MG63 (cell line): ENCODE measurements at places on chromosomes 6 and 20. TPM values are rescaled to one million over a fixed set of nuclear protein-coding genes. Genes with fewer than 3 reads are reported as not detected.

NMBR gene
- total RNA-seq: not detected in 2 replicates

DNA sequence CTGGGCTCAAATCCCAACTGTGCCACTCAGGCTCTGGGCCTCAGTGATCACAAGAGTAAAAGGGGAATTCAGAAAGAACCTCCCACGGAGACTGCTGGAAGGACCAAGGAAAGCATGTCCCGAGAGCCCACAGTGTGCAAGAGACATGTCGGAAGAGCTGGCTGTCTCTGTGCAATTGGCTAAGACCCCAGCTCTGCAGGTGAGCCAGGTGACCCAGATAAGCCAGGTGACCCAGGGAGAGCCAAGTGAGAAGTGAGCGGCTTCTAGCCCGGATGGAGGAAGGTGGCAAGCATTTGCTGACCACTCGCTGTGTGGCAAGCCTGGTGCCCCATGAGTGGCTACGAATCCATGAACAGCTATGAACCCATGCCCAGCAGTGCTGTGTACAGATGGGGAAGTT lies 59.1 kb downstream of the RIPOR3 start:
- no peak for DNase-seq

DNA sequence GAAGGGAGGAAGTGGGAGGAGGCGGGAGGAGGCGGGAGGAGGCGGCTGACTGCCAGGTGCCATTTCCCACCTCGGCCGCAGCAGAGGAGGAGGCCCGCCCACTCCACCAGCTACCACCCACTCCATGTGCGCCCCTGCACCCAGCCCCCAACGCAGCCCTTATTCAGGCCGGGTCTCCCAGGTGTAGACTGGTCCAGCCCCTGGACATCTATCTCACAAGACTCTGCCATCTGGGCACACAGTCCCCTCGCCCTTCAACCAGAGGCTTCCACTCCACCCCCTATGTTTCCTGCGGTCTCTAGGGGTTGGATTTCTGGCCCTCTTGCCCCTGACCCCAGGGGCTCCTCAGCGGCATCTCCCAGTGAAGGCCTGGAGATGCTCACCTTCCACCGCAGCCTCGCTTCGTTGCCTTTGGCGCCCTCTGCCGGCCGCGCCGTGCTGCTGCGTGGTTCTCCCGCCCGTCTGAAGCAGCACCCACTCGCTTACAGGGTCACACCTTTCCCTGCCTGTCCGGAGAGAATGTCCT lies 32.6 kb upstream of the FAM83D start:
- DNase-seq: peak; percentile 57

GRCh38 chr6:3046295-3046694 lies 22.0 kb upstream of the RIPK1 start:
- DNase-seq: no peak

PSORS1C2 gene
- not detected in 2 replicates for total RNA-seq

DNA sequence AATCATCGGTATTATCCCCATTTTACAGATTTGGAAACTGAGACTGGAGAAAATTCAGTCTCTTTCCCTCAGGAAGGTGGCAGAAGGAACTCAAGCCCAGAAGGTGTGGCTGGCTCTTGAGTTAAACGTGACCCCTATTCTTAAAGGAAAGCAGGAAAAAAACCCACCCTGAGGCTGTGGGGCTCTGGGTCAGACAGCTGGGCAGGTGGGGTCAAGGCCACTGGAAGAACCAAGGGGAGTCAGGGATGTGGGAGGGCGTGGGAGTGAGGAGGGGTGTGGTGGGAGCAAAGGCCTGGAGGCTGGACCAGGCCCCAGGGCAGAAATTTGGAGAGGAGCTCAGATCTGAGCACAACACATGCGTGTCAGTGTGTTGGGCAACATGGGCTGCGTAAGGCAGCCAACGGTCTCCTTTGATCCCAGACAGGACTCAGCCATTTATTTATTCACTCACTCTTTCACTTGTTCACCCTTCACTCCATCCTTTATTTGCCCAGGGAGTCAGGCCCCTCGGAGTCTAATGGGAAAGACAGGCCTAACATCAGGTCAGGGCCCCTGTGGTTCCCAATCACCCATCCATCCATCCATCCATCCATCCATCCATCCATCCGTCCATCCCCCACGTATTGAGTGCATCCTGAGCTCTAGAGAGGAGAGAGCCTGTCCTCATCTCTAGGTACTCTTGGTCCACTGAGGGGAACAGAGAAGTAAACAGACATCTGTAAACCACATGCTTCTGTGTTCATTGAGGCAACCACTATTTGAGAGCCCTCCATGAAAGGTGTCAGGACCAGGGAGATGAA lies 165.0 kb downstream of the VEGFA start:
- DNase-seq: no peak

GRCh38 chr20:51815383-51816076 lies 13.2 kb upstream of the SALL4 start:
- DNase-seq: no peak

ASIP gene
- total RNA-seq: not detected in 2 replicates

- DNase-seq: no peak
Measured at GRCh38 chr6:53294095-53294494, 54.7 kb downstream of the ELOVL5 start.

DNA sequence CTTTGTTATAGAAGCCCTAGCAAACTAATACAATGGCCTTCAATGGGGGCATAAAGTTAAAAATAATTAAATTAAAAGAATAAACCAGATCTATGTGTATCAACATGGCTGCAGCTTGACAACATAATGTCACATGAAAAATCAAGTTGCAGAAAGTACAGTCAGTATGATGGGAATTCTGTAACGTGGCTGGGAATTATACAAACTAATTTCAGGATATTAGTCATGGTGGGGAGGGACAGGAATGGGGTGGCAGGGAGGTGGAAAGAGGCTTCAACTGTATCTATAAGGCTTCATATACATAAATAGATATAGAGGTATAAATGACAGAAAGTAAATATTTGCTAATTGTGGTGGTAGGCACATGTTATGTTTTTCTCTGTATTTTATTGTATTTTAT lies 107.1 kb downstream of the UNC5CL start:
- DNase-seq: no peak

DNA sequence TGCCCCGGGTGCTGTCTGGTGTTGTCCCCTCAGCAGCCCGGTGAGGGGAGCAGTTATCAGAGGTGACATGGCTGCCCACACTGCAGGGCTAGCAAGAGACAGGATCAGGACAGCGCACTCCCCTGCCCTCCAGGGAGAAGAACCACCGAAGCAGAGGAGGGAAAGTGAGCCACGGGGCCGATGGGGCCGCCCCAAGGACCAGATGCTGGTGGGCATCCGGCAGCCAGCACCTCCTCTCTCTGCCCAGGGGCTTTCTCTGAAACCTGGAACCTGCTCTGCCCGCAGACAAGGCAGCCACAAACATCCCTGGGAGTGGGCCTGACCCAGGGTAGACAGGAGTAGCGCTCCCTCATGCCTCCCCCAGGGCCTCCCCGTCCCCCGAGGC lies 163.0 kb upstream of the CST7 start:
- no peak for DNase-seq

DNA sequence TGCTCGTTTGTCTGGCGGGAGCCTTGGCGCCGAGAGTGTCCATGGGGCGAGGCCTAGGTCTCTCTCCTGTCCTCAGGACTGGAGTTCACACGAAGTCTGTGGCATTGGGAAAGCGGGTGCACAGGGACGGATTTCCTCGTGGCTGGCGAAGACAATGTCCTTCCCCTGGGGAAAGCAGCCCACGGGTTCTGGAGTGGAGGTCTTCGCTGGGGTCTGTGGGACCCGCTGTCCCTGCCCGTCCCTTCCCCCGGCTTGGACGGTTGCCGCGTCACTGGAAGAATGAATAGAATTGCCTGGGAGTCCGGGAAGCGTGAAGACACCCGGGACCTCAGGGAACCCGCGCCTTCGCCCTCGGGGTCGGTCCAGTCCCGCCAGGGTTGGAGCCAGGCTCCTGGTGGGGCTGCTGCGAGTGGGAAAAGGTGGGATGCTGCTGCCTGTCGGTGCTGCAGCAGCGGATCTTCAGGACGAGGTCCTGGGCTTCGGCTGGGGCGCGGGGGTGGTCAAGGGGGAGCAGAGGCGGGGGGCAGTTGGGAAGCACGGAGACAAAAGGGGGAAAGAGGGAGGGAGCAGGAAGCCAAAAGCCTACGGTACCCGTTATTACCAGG lies 441.8 kb upstream of the DEFB115 start:
- no peak for DNase-seq

OR2H2 gene
- total RNA-seq: not detected in 2 replicates

SNAP25 gene
- not detected in 2 replicates for total RNA-seq

- DNase-seq: peak; percentile 63
Measured at GRCh38 chr6:26224940-26225847, 138.0 kb downstream of the HFE start.

SAMD3 gene
- total RNA-seq: not detected in 2 replicates

DNA sequence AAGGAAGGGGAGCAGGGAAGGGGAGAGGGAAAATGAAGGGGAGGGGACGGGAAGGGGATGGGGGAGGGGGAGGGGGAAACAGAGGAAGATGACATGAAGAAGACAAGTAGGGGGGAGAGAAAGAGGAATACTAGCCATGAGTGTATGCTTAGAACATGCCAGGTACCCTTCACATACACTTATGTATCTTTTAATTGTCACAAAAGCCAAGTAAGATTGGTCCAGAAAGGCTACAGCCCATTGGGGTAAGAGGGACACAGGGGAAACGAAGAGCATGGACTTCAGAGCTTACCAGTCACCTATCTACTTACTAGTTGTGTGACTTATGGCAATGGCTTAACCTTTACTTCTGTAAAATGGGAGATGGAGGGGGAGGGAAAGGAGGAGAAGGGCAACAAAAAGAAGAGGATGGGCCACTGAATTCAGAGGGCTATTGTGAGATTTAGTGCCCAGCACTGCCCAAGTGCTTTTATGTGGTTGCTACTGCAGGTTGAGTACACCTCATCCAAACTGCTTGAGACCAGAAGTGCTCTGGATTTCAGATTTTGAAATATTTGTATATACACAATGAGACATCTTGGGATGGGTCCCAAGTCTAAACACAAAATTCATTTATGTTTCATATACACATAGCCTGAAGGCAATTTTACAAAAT lies 90.3 kb downstream of the ARHGAP18 start:
- no peak for DNase-seq

DNA sequence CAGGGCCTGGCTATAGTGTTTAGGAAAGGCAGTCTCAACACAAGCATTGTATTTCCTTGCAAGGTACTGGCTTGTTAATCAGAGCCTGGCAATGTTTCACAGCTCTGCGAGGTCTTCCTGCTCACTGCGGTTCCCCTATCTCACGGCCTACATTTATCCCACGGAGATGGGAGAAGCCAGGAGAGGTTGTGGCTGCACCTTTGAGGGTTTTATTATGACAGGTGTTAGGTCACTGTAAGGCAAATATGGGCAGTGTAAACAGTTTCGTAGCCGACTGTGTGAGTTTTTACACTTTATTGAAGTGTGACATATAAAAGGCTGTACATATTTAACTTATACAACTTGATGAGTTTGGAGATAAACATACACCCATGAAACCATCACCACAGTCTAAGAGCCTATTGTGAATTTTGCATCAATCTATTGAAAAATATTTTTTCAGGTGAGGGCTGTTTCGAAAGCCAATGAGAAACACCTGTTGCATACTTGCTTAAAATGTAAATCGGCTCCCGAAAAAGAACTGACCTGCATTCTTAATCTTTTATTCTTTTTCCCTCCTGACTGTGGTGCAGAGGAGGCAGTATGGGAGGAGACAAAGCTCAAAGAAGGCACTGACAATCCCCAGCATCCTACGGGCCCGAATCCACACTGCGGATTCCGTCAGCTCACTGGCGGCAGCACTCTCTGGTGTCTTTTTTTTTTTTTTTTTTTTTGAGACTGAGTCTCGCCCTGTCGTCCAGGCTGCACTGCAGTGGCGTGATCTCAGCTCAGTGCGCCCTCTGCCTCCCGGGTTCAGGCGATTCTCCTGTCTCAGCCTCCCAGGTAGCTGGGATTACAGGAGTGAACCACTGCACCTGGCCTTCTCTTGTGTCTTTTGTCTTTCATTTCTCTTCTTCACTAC lies 7.5 kb upstream of the RBM38 start:
- no peak for DNase-seq

GRCh38 chr6:13788820-13789219 lies 25.5 kb downstream of the MCUR1 start:
- no peak for DNase-seq

GRCh38 chr6:66628917-66629316 lies 921.9 kb upstream of the EYS start:
- no peak for DNase-seq

- DNase-seq: no peak
Measured at GRCh38 chr6:139496654-139497344, 122.4 kb upstream of the CITED2 start.

OR2B6 gene
- total RNA-seq: not detected in 2 replicates

MCCD1 gene
- not detected in 2 replicates for total RNA-seq

DNA sequence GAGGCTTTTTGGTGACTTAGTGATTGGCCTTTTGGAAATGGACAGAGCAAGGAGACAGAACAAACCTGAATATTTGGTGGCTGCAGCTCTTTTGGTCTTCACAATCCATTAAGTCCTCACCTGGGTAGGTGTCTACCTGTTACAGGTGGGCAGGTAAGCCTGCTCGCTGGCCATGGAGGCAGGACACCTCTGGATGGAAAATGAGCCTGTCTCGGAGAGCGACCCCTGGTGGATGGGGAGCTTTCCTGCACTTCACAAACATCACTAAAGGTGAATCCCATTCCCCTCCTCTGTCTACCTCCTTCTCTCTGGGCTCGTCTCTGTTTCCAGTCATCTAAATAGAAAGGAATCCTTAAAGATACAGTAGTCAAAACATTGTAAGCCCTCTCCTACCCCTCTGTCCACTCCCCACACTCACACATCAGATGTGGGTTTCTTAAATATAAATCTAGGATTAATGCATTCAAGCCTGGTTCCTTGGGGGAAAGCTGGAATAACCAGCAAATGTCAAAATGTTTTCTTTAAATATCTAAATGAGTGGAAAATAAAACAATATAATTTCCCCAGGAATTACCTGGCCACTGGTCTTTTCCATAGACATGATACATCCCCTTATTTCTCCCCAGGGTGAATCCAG lies 304.9 kb downstream of the CDH26 start:
- no peak for DNase-seq

- no peak for DNase-seq
Measured at GRCh38 chr6:158775832-158776231, 43.3 kb downstream of the EZR start.

GRCh38 chr20:23179766-23180403 lies 93.8 kb upstream of the CD93 start:
- no peak for DNase-seq

GRCh38 chr6:152240436-152240835 lies 396.7 kb downstream of the SYNE1 start:
- DNase-seq: no peak
